Renal cortex interstitium (tissue), 15 donors: ENCODE measurements at places on chromosomes 16 and 17.

- no peak for DNase-seq
These were observed 15.8 kb downstream of the MEOX1 start for GRCh38 chr17:43645765-43646481.

- peak; percentile 14 for DNase-seq
These were observed at the start of gene PIK3R5 for GRCh38 chr17:8965394-8966168. Gene PIK3R5, minus strand, starts transcription at chr17:8965707. Its CDS starts 54,213 bp downstream, at chr17:8911494.

DNA sequence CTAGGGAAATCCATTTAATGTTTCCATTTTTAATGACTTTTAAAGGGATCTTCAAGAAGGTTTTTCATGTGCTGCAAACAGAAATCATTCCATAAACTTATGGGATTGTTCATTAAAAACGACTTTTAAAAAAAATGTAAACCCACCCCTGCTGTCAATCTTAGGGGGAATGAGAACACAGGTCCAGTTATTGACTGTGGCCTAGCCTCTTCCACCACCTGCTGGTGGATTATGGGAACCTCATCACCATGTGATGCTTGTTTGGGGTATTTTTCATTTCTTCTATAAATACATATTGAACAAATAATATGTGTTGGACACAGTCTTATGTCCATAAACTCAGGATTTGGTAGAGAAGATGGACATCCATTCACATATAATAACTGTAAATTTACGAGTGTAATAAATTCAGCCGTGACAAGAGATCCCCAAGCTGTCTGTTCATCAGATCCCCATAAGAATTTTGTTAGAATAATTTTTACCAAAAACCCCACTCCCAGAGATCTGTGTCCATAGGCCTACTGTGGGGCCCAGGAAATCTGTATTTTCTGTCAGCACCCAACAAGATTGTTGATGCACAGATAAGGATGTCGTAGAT lies 42.0 kb upstream of the TMC5 start:
- peak; percentile 30 for DNase-seq

GRCh38 chr17:8935191-8935590 lies 30.3 kb downstream of the PIK3R5 start:
- no peak for DNase-seq

- no peak for DNase-seq
These were observed 3.7 kb upstream of the MYL4 start for GRCh38 chr17:47205419-47205963.

- no peak for DNase-seq
These were observed 348.7 kb downstream of the CDH11 start for GRCh38 chr16:64773184-64773583.

DNA sequence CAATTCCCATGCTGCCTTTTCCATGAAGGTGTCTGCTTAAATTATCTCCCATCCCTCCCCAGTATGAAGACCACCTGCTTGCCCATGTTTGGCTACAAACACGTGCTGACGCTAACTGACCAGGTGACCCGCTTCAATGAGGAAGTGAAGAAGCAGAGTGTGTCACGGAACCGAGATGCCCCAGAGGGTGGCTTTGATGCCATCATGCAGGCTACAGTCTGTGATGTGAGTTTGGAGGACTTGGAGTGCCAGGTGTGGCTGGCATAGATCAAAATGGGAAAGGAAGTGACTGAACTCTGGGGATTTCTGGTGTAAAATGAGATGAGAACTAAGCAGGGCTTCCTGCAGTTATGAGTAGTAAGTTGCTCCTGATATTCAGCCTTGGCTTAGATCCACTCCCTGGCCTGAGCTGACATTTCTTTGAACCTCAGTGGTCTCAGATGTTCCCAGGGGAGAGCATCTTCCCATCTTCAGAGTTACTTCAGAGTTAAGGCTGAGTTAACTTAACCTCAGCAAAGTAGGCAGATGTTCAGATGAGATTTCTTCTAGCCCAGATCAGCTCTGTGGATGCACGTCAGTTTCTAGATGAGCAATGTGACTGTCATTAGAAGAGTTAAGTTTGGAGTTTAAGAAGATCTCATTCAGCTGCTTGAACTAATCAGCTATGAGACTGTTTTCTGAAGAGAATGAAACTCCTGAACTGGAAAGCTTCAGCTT lies 32.7 kb downstream of the ITGB3 start:
- DNase-seq: no peak

- DNase-seq: no peak
These were observed 14.2 kb downstream of the SLC47A2 start for GRCh38 chr17:19702217-19702641.

DNA sequence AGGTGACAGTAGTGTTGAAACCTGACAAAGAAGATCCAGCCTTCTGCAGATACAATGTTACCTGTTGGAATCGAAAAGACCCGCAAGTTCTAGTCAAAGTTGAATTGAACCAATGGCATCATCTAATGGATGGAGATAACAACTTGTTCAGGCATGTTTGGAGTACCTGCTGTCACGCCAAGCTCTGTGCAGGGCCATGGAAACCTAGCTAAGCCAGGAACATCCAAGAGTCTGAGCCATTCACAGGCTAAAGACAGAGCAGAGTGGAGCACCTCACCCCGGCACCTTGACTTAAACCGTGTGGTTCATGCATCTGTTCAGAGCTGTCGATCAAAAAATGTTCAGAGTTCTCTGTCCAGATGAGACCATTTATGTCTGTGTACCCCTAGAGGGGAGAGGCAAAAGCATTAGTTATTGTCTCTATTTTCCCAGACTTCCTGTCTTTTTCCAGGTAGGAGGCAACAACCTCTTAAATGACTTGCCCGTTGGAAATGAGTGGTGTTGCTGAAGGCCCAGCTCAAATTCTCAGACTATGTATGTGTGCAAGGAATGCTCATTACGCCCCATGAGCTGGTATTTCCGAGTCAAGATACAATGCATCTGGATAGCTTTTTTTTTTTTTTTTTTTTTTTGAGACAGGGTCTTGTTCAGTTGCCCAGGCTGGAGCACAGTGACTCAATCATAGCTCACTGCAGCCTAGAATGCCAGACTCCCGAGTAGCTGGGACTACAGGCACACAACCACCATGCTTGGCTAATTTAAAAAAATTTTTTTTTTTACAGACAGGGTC lies 44.9 kb upstream of the XYLT1 start:
- no peak for DNase-seq

- no peak for DNase-seq
These were observed 21.6 kb downstream of the SLC13A5 start for GRCh38 chr17:6691546-6691945.

DNA sequence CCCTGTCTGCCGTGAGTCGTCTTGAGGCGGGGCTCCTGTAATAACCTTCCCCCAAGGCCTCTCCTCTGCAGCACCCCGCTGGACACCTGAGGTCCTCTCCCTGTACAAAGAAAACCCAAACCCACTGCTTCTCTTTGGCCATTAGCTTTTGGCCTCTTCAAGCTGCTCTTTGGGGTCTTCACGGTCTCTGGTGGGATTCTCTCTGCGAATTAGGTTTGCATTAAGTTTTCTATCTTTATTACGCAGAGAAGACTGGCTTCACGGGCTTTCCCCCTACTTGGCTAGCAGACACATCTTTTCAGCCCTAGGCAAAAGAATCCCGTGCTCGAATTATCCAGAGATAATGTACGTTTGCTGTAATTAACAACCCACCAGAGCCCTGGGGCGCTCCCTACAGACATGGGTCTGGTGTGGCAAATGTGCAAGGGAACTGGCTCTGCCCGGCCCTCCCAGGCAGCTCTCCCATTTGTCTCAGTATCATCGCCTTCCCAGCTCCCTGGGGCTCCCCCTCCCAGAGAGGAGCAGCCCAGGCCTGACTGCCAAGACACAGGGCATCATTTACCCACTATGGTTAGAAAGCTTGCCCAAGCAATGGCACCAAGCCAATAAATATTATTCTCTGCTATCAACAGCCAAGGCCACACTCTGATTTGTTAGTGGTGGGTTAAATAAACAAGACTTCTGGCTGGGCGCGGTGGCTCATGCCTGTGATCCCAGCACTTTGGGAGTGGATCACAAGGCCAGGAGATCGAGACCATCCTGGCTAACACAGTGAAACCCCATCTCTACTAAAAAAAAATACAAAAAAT lies 24.7 kb upstream of the KLHDC4 start:
- DNase-seq: no peak

GRCh38 chr16:57601801-57602478 lies 26.5 kb upstream of the ADGRG1 start:
- no peak for DNase-seq

DNA sequence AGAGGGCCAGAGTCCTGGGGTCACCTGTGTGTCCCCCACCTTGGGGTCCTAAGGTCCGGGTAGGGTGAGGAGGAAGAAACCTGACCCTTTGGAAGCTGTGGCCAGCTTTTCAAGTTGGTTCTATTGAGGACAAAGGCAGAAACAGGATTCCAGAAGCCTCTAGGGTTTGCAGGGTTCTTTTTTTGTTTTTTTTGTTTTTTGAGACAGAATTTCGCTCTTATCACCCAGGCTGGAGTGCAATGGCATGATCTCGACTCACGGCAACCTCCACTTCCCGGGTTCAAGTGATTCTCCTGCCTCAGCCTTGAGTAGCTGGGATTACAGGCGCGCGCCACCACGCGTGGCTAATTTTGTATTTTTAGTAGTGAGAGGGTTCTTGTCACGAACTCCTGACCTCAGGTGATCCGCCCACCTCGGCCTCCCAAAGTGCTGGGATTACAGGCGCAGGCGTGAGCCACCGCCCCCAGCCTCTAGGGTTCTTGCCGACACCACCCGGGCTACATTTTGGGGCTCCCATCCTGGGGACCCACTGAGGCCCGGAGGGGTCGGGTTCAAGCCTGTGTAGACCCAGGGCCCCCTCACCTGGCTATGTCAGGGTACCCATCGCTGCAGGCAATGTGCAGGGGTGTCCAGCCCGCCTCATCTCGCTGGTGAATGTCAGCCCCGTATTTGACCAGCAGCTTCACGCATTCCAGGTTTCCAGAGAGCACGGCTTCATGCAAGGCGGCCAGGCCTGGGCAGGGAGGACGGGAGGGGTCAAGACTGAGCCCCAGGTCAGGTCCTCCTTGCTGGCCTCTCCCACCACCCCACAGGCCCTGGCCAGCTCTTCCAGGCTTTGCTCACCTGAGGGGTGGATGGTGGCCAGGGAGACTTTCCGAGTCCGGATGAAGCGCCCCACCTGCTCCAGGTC lies 674 bp downstream of the PPP1R27 start:
- DNase-seq: no peak

GRCh38 chr16:75319513-75320411 lies 68.3 kb upstream of the BCAR1 start:
- DNase-seq: no peak

- DNase-seq: no peak
These were observed 57.8 kb downstream of the BMERB1 start for GRCh38 chr16:15492091-15492740.

DNA sequence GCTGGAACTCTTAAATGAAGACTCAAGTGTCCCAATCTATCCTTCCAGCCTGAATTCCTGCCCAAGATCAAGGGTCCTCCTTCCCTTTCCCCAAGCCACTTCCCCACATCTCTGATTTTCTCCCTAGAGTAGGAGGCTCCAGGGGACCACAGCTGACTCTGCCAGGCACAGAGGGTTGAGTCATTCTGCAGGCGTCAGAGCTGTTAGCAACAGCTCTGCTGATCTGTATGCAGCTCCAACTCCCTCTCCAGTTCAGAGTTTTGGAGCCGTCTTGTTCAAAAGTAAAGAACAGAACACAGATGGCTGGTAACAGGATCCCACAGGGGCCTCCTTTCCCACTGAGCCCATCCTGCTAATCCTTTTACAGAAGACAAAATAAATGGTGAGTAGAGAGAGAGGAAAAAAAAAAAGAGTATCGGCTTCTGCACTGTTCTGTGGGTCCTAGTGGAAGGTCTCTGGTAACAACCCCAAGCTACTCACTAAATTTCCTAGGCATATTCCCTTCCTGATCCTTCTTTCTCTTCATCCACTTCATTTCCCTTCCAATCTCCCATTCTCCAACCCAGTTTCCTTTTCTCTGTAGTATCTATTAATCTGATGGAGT lies 13.4 kb upstream of the TAOK1 start:
- DNase-seq: no peak

DNA sequence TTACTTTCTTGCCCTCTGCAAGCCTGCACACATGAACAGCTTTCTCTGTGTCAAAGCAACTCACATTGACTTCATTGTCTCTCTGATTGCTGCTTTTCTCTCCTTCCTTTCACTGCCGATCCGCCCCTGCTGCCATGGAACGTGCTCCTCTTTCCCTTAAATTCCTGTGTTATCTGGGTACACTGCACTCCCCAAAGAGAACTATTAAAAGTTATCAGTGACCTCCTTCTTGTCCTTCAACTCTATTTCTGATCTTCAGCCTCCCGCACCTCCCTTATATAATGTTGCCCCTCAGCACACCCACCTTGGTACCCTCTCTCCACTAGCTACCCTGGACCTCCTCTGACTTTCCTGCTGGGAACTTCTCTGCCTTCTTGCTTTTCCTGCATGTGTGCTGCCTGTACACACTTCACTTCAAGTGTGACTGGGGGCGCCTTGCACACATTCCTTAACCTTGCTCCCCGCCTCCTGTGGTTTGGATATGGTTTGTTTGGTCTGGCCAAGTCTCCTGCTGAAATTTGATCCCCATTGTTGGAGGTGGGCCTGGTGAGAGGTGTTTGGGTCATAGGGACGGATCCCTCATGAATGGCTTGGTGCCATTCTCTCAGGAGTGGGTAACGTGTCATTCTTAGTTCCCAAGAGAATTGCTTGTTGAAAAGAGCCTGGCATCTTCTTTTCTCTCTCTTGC lies 26.7 kb upstream of the PMP22 start:
- no peak for DNase-seq

DNA sequence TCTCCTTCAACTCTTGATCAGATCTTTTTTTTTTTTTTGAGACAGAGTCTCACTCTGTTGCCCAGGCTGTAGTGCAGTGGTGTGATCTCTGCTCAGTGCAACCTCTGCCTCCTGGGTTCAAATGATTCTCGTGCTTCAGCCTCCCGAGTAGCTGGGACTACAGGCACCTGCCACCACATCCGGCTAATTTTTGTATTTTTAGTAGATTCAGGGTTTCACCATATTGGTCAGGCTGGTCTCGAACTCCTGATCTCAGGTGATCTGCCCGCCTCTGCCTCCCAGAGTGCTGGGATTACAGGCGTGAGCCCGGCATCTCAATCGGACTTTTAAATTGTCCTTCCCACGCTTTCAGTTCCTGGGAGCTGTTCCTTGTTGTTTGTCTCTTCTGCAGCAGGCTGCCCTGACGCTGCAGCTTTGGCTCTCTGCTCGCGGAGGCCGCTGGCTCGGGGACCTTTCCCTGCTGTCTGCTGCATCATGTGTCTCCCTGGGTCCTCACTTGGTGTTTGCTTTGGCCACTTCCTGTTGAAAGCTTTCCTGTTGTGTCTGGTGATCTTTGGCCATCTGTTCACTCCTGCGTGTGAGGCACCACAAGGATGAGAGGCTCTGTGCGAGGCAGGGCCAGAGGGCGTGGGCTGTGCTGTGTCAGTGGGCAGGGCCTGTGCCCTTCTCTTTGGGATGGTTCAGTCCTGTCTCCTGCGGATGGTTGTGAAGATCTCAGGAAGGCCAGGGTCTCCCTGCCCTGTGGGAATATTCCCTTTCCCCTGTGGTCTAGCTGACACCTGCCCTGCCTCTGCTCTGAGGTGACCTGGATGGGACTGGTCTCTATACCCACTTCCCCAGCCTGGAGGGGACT lies 18.4 kb upstream of the CAPN15 start:
- no peak for DNase-seq

GRCh38 chr16:719815-720446 lies 1.0 kb upstream of the ANTKMT start:
- no peak for DNase-seq

- no peak for DNase-seq
These were observed 161.7 kb upstream of the CDH5 start for GRCh38 chr16:66204756-66205155.

- DNase-seq: no peak
These were observed 1.9 kb upstream of the C16orf87 start for GRCh38 chr16:46832757-46833459.

- DNase-seq: no peak
These were observed 156.5 kb upstream of the KCNJ18 start for GRCh38 chr17:21535686-21536375.

GRCh38 chr16:57899771-57900661 lies 70.9 kb downstream of the CNGB1 start:
- DNase-seq: peak; percentile 50
